ENCODE measurements at places on chromosomes 3 and 15. TPM values are rescaled to one million over a fixed set of nuclear protein-coding genes. Genes with fewer than 3 reads are reported as not detected.

GRCh38 chr15:48914717-48915116, 36.8 kb downstream of the EID1 start:
- no peaks in the 10 kb centered on the region for H3K27me3 ChIP-seq
- H3K4me3 ChIP-seq: no peak overlapping the region
- H3K36me3 ChIP-seq: no peaks in the 10 kb centered on the region
- no peaks in the 10 kb centered on the region for H3K4me1 ChIP-seq

GRCh38 chr15:57911247-57911646, 154.3 kb downstream of the ALDH1A2 start:
- DNase-seq: no peak
- H3K4me3 ChIP-seq: no peak overlapping the region
- no peaks in the 10 kb centered on the region for H3K27me3 ChIP-seq
- H3K27ac ChIP-seq: no peak overlapping the region

DNA sequence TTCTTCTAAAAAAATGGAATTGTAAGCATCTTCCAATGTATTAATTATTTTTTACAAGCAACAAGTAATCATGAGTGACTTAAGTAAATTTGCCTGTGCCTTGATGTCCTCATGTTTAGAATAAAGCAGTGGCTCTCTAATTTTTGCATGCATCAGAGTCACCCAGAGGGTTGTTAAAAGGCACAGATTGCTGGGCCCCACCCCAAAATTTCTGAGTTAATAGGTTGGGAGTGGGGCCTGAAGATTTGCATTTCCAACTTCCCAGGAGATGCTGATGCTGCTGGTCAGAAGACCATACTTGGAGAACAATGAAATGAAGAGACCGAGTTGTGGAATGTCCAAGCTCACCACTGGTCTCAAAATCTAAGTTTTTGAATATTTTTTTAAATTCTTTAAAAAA, 70.2 kb downstream of the ARHGAP31 start:
- no peaks in the 10 kb centered on the region for H3K36me3 ChIP-seq
- H3K4me3 ChIP-seq: no peak overlapping the region
- peaks cover 26% of the 10 kb centered on the region for H3K4me1 ChIP-seq
- H3K27ac ChIP-seq: no peak overlapping the region
- H3K27me3 ChIP-seq: no peaks in the 10 kb centered on the region

GRCh38 chr3:158447408-158447807, 123.6 kb upstream of the MLF1 start:
- no peaks in the 10 kb centered on the region for H3K36me3 ChIP-seq
- H3K4me1 ChIP-seq: no peaks in the 10 kb centered on the region

GRCh38 chr3:58355179-58355578, 22.5 kb downstream of the PXK start:
- no peaks in the 10 kb centered on the region for H3K36me3 ChIP-seq
- no peak for DNase-seq
- H3K27me3 ChIP-seq: no peaks in the 10 kb centered on the region
- no peak overlapping the region for H3K27ac ChIP-seq
- H3K4me1 ChIP-seq: no peaks in the 10 kb centered on the region

- no peak overlapping the region for H3K27ac ChIP-seq
- no peaks in the 10 kb centered on the region for H3K4me1 ChIP-seq
- H3K27me3 ChIP-seq: no peaks in the 10 kb centered on the region
- DNase-seq: no peak
- H3K36me3 ChIP-seq: no peaks in the 10 kb centered on the region
Observed at GRCh38 chr3:177714945-177715344, 517.7 kb upstream of the TBL1XR1 start.

GRCh38 chr3:47261301-47261700, 21.3 kb downstream of the KIF9 start:
- no peaks in the 10 kb centered on the region for H3K36me3 ChIP-seq
- no peak for DNase-seq
- H3K4me3 ChIP-seq: no peak overlapping the region
- peaks cover 9% of the 10 kb centered on the region for H3K4me1 ChIP-seq
- no peak overlapping the region for H3K27ac ChIP-seq

DNA sequence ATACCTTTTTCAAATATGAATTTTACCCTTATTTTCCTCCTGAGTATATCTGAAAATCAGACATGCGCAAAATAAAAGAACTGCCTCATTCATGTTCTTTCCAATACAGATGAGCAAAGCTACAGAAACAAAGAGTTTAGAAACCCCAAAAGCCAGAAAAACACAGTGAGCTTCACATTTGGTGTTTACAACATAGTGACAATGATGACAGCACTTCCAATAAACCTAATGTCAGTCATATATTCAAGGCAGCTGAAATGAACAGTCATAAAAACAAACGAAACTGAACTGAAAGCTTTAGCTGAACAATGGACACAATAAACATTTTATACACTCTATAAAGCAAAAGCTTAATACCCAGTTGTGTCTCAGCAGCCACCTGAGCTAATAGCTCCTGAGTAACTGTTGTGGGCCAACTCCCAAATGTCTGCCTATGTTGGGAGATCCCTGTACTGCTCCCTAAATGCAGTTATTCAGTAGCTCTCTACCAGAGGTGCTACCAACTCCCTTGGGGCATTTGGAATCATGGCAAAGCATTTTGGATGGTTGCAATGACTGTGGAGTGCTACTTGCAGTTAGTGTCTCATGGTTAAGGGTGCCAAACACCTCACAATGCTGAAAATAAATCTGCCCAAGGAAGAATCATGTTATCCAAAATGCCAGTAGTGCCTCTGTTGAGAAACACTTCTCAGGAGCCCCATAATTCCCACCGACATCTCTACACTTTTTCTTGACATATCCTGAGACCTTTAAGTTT, 131.5 kb downstream of the TGFBR2 start:
- DNase-seq: no peak
- no peak overlapping the region for H3K4me3 ChIP-seq
- no peaks in the 10 kb centered on the region for H3K4me1 ChIP-seq
- no peak overlapping the region for H3K27ac ChIP-seq

GRCh38 chr15:55829826-55830225, 86.9 kb upstream of the PRTG start:
- no peak overlapping the region for H3K27ac ChIP-seq
- no peak overlapping the region for H3K4me3 ChIP-seq
- no peaks in the 10 kb centered on the region for H3K27me3 ChIP-seq
- DNase-seq: no peak
- no peaks in the 10 kb centered on the region for H3K4me1 ChIP-seq

GRCh38 chr15:86178845-86179244, 99.2 kb downstream of the AGBL1 start:
- no peak overlapping the region for H3K27ac ChIP-seq
- no peak for DNase-seq
- H3K27me3 ChIP-seq: no peaks in the 10 kb centered on the region
- H3K36me3 ChIP-seq: no peaks in the 10 kb centered on the region
- H3K4me3 ChIP-seq: no peak overlapping the region

- H3K4me3 ChIP-seq: no peak overlapping the region
- no peaks in the 10 kb centered on the region for H3K27me3 ChIP-seq
- DNase-seq: no peak
- peak overlapping the region; percentile 48 for H3K27ac ChIP-seq
- H3K4me1 ChIP-seq: no peaks in the 10 kb centered on the region
Observed at GRCh38 chr15:51075826-51076523, 18.7 kb downstream of the TNFAIP8L3 start.

- no peaks in the 10 kb centered on the region for H3K27me3 ChIP-seq
- no peak overlapping the region for H3K4me3 ChIP-seq
- no peaks in the 10 kb centered on the region for H3K4me1 ChIP-seq
Observed at GRCh38 chr15:39736412-39737195, 46.0 kb downstream of the FSIP1 start.

GRCh38 chr3:129768728-129769127, 124.8 kb downstream of the TMCC1 start:
- no peaks in the 10 kb centered on the region for H3K27me3 ChIP-seq
- H3K27ac ChIP-seq: no peak overlapping the region
- no peak overlapping the region for H3K4me3 ChIP-seq
- H3K4me1 ChIP-seq: no peaks in the 10 kb centered on the region
- DNase-seq: no peak

- H3K4me1 ChIP-seq: no peaks in the 10 kb centered on the region
- no peak for DNase-seq
- no peaks in the 10 kb centered on the region for H3K36me3 ChIP-seq
- H3K27me3 ChIP-seq: no peaks in the 10 kb centered on the region
- no peak overlapping the region for H3K27ac ChIP-seq
- no peak overlapping the region for H3K4me3 ChIP-seq
Observed at GRCh38 chr3:113541519-113541918, 9.2 kb downstream of the SIDT1 start.

- no peak overlapping the region for H3K4me3 ChIP-seq
- no peaks in the 10 kb centered on the region for H3K36me3 ChIP-seq
- no peak for DNase-seq
- H3K4me1 ChIP-seq: no peaks in the 10 kb centered on the region
Observed at GRCh38 chr3:156978481-156978961, 152.4 kb downstream of the LEKR1 start.

DNA sequence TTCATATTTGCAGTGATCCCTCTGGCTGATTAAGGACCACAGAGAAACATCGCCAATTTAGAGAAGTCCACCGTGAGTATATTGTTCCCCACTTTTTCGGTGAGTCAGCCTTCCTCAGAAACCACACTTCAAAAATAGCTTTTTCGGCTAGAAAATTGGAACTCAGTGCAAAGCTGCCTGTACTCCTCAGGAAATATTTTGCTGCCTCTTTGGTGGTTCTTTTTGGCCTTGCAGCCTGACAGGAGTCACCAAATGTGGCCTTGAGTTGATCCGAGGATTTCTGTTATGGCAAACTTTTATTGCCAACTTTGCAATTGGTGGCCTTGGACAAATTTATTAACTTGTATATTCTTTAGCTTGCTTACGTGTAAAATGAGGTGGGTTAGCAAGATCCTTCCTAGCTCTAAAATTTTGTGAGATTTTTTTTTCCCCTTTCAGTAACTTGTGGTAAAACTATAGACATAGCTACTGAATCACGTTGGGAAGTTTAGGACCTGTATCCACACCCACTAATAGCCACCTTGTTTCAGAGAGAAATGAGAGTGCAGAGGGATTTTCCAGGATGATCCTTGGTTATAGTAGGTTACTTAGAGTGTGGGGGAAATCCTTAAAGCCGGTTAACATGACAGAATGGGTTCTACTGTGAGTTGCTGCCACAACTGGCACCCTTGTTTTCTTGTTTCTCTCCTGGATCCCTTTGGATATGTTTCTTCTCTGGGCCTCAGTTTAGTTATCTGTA, 9.9 kb downstream of the ARL6IP5 start:
- no peak for DNase-seq
- peaks cover 37% of the 10 kb centered on the region for H3K4me1 ChIP-seq
- H3K27me3 ChIP-seq: no peaks in the 10 kb centered on the region
- peaks cover 3% of the 10 kb centered on the region for H3K36me3 ChIP-seq
- no peak overlapping the region for H3K4me3 ChIP-seq
- peak overlapping the region; percentile 71 for H3K27ac ChIP-seq

DNA sequence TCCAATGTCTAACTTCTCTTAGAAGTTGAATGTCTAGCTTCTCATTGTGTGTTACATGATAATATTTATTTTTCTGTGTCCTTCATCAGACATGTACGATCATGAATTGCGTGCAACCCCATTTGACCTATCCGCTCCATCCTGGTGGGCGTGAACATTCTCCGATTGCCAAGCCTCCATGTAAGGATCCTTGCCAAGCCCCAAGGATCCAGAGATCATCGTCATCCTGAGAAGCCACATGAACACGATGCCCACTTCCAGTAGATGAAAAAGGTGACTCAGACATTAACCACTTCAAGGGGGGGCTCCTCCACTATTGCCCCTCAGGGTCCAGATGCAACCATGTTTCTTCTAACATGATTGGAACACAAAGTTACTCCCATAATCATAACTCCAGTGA, 25.5 kb upstream of the KNG1 start:
- H3K4me1 ChIP-seq: no peaks in the 10 kb centered on the region
- no peaks in the 10 kb centered on the region for H3K36me3 ChIP-seq
- no peak overlapping the region for H3K4me3 ChIP-seq
- H3K27ac ChIP-seq: no peak overlapping the region

- H3K27ac ChIP-seq: no peak overlapping the region
- H3K4me1 ChIP-seq: no peaks in the 10 kb centered on the region
- H3K36me3 ChIP-seq: no peaks in the 10 kb centered on the region
- H3K27me3 ChIP-seq: no peaks in the 10 kb centered on the region
- peak; percentile 23 for DNase-seq
- no peak overlapping the region for H3K4me3 ChIP-seq
Observed at GRCh38 chr15:21261396-21261964, 178.8 kb downstream of the POTEB3 start.

DNA sequence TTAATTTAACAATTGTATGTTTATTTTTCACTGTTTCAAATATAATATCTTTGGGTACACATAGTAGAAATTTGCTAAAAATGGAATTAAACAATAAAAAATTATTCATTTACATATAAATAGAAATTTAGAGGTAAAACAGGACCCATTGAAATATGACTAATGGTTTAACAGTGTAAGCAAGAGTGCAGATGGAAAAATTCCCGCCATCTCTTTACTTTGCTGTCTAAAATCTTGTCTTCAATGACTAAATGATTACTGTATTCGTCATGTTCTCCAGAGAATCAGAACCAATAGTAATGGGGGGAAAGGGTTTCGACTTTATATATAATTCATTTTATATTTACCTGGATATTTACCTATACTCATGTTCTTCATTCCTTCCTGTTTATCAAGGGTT, 163.1 kb downstream of the IL1RAP start:
- no peaks in the 10 kb centered on the region for H3K36me3 ChIP-seq
- H3K4me3 ChIP-seq: no peak overlapping the region
- no peak for DNase-seq
- no peak overlapping the region for H3K27ac ChIP-seq

GRCh38 chr15:87846746-87847145, 409.8 kb downstream of the NTRK3 start:
- no peak for DNase-seq
- H3K27ac ChIP-seq: no peak overlapping the region
- no peaks in the 10 kb centered on the region for H3K4me1 ChIP-seq
- H3K36me3 ChIP-seq: no peaks in the 10 kb centered on the region
- H3K4me3 ChIP-seq: no peak overlapping the region

- no peaks in the 10 kb centered on the region for H3K4me1 ChIP-seq
- no peak overlapping the region for H3K4me3 ChIP-seq
- DNase-seq: no peak
Observed at GRCh38 chr3:140832883-140833282, 108.8 kb upstream of the SLC25A36 start.

GRCh38 chr3:89955156-89955555, 847.7 kb downstream of the EPHA3 start:
- no peaks in the 10 kb centered on the region for H3K36me3 ChIP-seq
- H3K4me3 ChIP-seq: no peak overlapping the region
- no peaks in the 10 kb centered on the region for H3K4me1 ChIP-seq
- H3K27me3 ChIP-seq: no peaks in the 10 kb centered on the region
- H3K27ac ChIP-seq: no peak overlapping the region
- DNase-seq: no peak

GRCh38 chr3:2940062-2940461, 170.1 kb downstream of the IL5RA start:
- H3K27me3 ChIP-seq: no peaks in the 10 kb centered on the region
- no peaks in the 10 kb centered on the region for H3K4me1 ChIP-seq
- H3K4me3 ChIP-seq: no peak overlapping the region

- no peaks in the 10 kb centered on the region for H3K27me3 ChIP-seq
- H3K27ac ChIP-seq: no peak overlapping the region
- no peaks in the 10 kb centered on the region for H3K36me3 ChIP-seq
- no peak for DNase-seq
- H3K4me1 ChIP-seq: no peaks in the 10 kb centered on the region
Observed at GRCh38 chr3:34388830-34389229, 590.4 kb downstream of the PDCD6IP start.

The PTH1R gene
- total RNA-seq: 14.0 TPM

The GOLGA6D gene
- total RNA-seq: not detected

The PLCL2 gene
- 47.1 TPM for total RNA-seq

The BBS4 gene
- 9.6 TPM for total RNA-seq

The SAMMSON gene
- total RNA-seq: not detected

The TCF12 gene
- 77.3 TPM for total RNA-seq

The SYNPR gene
- total RNA-seq: not detected

The MUSTN1 gene
- total RNA-seq: 17.9 TPM

The ROPN1 gene
- total RNA-seq: not detected

The PDIA5 gene
- total RNA-seq: 6.4 TPM
